Left cardiac atrium (tissue), 4 donors: ENCODE measurements at places on chromosomes 6 and 20. TPM values are rescaled to one million over a fixed set of nuclear protein-coding genes. Genes with fewer than 3 reads are reported as not detected.
A peak's percentile ranks its signal among the peaks of the same experiment; 100 is the strongest.

DNA sequence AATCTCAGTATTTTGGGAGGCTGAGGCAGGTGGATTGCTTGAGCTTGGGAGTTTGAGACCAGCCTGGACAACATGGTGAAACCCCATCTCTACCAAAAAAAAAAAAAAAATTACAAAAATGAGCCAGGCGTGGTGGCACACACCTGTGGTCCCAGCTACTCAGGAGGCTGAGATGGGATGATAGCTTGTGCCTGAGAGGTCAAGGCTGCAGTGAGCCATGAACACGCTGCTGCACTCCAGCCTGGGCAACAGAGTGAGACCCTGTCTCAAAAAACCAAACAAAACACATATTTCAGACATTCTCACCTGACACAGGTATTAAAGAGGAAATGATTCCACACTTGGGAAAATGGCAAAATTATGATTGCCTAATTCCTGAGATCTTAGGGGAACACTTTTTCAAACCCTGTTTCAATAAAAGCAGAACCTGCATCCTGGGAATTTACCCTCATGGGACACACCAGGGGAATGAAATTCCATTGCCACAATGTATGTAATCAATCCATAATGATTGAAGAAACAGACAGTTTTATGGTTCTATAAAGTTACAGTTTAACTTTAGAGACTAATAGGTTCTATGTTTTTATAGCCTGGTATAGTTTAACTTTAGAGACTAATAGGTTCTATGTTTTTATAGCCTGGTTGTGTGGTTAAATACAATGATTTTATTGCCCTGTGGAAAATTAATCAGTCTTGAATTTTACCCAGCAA lies 29.6 kb upstream of the DNAAF9 start:
- DNase-seq, result no peak

DNA sequence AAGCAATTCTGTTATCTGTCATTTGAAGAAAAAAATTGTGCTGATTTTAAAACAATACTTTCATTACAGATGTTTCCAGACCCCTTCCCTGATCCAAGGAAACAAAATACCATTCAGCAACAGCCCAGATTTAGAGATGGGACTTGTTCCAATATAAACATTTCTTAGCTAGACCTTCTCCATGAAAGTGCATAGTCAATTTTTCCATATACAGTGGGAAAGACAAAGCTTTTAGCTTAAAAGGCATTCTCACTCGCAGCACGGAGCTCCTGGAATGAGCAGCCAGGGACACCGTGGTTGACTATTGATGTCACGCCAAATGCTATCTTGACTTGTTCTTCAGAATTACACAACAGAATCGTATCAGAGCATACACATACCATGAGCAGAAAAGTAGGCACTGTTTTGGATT lies 21.5 kb downstream of the LAMA4 start:
- DNase-seq, result no peak

- DNase-seq, result no peak
Observed at GRCh38 chr6:42009844-42010184, 40.5 kb upstream of the TAF8 start.

- DNase-seq, result no peak
Observed at GRCh38 chr6:139568151-139568955, 193.9 kb upstream of the CITED2 start.

DNA sequence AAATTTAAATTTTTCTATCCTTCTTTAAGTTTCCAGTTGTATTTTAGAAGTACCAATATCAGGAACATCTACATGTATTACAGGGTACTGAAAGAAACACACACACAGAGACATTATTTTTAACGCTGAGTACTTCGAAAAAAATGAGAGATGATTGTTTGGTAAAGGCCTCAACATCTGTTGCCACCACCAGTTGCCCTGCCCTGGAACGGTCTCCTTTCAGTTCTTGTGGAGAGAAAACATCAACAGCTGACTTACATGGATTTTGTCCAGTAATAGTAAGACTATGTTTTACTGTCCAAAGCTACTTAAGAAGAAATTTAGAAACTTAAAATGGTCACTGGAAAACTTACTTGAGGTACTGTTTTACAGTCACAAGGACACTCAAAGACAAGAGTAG lies 16.7 kb downstream of the HMGCLL1 start:
- no peak for DNase-seq

- DNase-seq, result no peak
Observed at GRCh38 chr6:125250511-125250910, 51.3 kb downstream of the HDDC2 start.

- DNase-seq, result peak; percentile 29
Observed at GRCh38 chr20:38135651-38136420, 29.2 kb downstream of the TGM2 start.

GRCh38 chr6:122472022-122472340 lies 374 bp upstream of the SERINC1 start:
- DNase-seq, result no peak

GRCh38 chr20:63968136-63968927 lies 1.4 kb downstream of the ZNF512B start:
- DNase-seq, result peak; percentile 26

DNA sequence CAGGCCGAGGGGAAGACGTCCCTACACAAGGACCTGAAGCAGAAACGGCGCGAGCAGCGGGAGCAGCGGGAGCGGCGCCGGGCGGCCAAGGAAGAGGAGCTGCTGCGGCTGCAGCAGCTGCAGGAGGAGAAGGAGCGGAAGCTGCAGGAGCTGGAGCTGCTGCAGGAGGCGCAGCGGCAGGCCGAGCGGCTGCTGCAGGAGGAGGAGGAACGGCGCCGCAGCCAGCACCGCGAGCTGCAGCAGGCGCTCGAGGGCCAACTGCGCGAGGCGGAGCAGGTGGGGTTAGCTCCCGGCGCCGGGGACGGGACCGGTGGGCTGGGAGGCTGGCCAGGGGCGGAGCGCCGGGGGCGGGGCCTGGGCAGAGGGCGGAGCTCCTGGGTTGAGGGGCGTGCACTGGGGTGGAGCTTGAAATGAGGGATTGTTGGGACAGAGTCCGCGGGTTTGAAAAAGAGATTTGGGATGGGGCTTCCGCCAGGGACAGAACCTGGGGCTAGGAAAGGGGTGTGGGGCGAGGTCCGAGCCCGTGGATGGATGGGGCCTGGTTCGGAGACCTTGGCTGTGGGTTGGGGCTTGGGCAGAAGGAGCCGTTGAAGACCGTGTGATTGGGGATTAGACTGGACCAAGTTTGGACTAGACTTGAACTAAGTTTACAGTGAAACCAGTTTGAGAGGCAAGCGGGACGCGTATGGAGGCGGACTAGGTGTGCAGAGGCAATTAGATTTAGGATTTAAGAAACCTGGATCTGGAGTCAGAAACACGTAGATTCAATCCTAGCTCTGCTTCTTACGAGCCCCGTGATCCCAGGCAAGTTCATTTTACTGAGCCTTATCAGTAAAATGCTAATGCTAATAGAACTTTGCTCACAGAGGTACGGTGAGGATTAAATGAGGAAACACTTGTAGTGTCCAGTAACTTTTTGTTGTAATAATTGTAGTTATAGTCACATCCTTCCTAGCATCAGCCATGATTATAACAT lies 20.9 kb downstream of the DEF6 start:
- DNase-seq, result peak; percentile 77

DNA sequence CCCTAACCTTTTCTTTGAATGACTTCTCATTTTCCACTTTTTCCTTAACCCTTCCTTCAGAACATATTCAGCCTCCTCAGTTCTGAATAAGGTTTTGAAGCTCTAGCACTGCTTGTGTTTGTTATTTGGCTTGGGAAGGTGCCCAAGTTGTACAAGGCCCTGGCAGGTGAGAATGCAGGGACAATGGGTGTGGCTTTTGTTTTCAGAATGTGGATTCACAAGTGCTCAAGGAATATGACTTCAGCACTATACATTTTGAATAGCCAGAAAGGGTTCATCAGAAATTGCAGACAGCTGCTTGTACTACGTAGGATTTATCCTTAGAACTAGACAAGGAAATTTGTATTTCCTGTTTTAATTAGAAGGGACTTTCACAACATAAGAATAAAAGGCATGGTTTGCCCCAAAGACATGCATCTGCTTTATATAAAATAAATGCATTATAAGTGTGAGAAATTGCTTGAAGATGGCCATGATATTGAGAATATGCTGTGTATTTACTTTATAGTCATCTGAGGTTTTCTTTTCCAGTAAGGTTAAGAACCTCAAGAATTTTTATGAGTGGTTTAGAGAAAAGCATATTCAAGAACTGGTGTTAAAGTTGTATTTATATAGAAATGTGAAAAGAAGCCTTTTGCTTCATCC lies 29.3 kb upstream of the PRDM1 start:
- DNase-seq, result no peak

DNA sequence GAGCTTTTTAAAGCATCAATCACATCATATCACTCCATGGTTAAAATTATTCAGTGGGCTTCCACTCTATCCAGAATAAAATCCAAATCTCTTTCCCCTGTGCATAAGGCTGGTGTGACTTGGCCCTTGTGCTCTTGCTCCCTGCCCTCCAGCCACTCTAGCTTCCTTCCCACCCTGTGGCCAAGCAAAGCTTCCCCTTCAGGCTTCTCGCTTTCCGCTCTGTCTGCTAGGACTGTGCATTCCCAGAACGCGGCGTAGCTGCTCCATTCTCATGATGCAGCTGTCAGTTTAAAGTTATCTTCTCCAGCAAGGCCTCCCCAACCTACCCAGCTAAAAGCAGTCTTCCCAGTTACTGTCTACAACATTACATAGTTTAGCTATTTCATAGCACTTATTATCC lies 19.4 kb upstream of the KCNK16 start:
- DNase-seq, result no peak

- DNase-seq, result no peak
Observed at GRCh38 chr20:19723051-19723450, 35.0 kb upstream of the RIN2 start.

- DNase-seq, result no peak
Observed at GRCh38 chr20:13006825-13007224, 1.9 kb upstream of the SPTLC3 start.

DNA sequence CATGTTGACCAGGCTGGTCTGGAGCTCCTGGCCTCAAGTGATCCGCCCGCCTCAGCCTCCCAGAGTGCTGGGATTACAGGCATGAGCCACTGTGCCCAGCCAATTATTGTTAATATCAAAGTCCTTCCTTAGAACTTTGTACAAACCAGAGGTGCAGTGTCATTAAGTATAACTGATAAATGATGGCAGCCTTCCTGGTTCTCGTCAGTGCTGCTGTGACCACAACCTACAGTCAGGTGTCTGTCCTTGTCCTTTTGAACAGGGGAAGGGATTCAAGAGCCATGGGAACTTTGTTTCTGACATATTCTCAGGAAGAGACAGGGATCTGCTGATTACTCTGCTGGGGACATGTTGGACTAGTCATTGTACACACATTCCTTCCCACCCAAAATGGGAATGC lies 103.2 kb upstream of the TIAM2 start:
- no peak for DNase-seq

The TNF gene
- total RNA-seq, result 0.53 TPM

The NOX3 gene
- total RNA-seq, result not detected

The PTK6 gene
- total RNA-seq, result not detected

The CBFA2T2 gene
- total RNA-seq, result 8.3 TPM

The PRPH2 gene
- total RNA-seq, result 1.2 TPM

The TM9SF4 gene
- 37.8 TPM for total RNA-seq

The LRRN4 gene
- total RNA-seq, result 3.7 TPM

The CTCFL gene
- not detected for total RNA-seq
